ENCODE measurements at places on chromosomes 1 and 21.

DNA sequence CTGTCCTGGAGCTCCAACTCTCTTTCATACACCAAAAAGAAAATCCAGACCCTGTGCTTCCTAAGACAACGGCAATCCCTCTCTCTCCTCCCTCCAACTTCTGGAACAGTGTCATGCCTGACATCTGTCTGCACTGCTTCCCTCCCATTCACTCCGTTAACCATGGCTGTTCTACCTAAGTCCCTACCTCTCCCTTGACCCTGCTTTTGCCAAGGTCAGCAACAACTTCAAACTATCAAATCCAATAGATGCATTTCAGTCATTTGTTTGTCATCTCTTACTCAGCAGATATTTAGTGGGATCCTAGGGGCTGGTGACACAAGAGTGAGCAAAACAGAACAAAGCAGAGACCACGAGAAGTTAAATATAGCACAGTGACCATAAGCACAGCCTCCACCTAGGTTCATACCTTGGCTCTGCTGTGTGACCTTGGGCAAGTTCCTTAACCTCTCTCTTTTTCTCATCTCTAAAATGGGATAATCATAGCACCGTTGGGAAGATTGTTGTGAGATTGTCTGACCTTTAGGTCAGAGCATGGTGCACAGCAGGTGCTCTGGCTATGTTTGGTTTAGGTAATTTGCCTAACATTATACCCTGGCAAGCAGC, 88.9 kb downstream of the TMEM53 start:
- no peak for DNase-seq

- no peak for DNase-seq
These were observed 53.0 kb upstream of the AKT3 start for GRCh38 chr1:243903041-243903440.

GRCh38 chr1:33186936-33187335, 5.1 kb upstream of the TRIM62 start:
- no peak for DNase-seq

GRCh38 chr1:176541663-176542062, 78.7 kb downstream of the PAPPA2 start:
- DNase-seq: no peak

All from endothelial cell of umbilical vein (primary cell).